Hematopoietic multipotent progenitor cell treated with erythropoietin and hydrocortisone succinate and interleukin-3 and kit ligand, for 8 days (in vitro differentiated cells): ENCODE measurements at places on chromosomes 16 and 17.

- no peak for DNase-seq
Observed at GRCh38 chr17:14048169-14048568, 21.1 kb upstream of the COX10 start.

GRCh38 chr16:79613009-79613408 lies 12.5 kb upstream of the MAF start:
- DNase-seq, result no peak

GRCh38 chr16:75065149-75065505 lies 51.5 kb downstream of the LDHD start:
- DNase-seq, result peak; percentile 86

DNA sequence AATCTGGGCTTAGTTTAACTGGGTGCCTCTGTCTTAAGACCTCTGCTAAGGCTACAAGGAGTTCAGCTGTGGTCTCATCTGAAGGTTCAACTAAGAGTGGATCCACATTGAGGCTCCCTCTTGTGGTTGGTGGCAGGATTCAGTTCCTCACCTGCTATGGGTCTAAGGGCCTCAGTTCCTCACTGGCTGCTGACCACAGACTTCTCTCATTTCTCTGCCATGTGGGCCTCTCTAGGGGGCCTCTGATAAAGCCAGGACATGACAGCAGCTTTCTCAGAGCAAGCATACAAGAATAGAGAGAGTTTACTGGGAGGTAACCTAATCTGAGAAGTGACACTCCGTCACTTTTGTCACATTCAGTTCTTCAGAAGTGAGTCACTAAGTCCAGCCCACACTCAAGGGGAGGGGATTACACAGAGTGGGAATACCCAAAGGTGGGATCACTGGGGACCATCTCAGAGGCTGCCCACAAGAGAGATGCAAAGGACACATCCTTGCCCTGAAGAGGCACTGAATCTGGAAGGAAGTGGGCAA lies 19.2 kb upstream of the ABAT start:
- peak; percentile 57 for DNase-seq

GRCh38 chr16:85664580-85665372 lies 24.0 kb downstream of the GINS2 start:
- no peak for DNase-seq

DNA sequence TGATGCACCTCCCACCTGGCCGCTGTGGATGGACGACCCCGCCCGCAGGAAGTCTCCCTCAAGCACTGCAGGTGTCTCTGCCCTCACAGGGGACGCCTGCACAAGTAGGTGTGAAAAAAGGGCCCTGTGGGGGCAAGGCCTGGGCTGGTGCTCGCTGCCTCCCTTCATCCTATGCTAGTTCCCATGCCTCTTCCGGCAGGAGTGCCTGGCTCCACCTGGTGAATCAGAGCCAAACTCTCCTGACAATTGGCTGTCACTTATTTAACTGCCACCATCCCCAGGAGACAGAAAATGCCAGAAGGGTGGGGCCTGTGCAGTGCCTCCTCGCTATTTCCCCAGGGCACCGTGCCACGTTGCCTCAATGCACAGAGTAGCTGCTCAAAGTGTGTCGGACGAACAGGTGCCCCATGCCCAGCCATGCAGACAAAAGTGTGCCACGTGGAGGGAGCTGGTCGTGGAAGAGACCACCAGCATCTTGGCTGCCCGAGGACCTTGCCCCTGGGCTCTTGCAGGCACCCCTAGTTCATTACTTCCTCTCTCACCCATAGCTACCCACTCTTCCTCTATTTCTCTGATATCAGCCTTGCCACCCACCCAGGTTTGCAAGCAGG lies 170.7 kb downstream of the SEC14L1 start:
- DNase-seq, result no peak

- DNase-seq, result no peak
Observed at GRCh38 chr17:3049705-3050295, 13.6 kb downstream of the OR1D5 start.

- DNase-seq, result no peak
Observed at GRCh38 chr16:50201787-50202186, 48.7 kb downstream of the TENT4B start.

GRCh38 chr16:25012525-25012991 lies 2.6 kb downstream of the ARHGAP17 start:
- DNase-seq, result no peak

- DNase-seq, result no peak
Observed at GRCh38 chr16:63037761-63038396, 1001.6 kb upstream of the CDH8 start.

- DNase-seq, result no peak
Observed at GRCh38 chr17:74128456-74129211, 74.8 kb upstream of the RPL38 start.

DNA sequence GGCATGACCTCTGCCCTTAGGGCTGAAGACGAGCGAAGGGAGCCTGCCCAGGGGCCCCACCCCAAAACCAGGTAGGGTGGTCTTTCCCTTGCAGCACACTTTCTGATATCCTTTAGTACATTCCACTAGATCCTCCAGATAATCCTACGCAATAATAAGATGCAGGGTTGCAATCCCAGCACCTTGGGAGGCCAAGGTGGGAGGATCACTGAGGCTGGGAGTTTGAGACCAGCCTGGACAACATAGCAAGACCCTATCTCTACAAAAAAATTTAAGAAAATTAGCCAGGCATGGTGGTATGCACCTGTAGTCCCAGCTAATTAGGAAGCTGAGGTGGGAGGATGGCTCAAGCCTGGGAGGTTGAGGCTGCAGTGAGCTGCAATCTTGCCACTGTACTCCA lies 34.9 kb upstream of the MLKL start:
- DNase-seq, result no peak

- DNase-seq, result no peak
Observed at GRCh38 chr17:282000-282911, 70.4 kb downstream of the RPH3AL start.

GRCh38 chr17:48388955-48389743 lies 40.9 kb downstream of the SKAP1 start:
- no peak for DNase-seq

GRCh38 chr17:79793924-79794304 lies 3.0 kb downstream of the CBX8 start:
- DNase-seq, result no peak

DNA sequence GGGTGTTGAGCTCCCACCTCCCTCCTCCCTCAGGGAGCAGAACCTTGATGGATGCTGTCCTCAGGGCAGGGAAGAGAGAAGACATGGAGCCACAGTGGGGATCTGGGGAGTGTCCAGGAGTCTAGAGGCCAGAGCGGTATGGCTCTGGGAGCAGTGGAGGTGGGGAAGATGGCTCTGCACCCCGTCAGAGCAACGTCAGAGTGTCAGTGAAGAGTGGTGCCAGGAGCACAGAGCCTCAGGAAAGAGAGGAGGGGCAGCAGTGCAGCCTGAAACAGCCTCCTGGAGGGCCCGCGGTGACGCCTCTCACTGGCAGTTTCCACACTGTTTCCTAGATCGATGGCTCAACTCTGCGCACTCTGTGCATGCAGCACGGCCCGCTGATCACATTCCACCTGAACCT lies 23.2 kb upstream of the SLC5A11 start:
- DNase-seq, result no peak

DNA sequence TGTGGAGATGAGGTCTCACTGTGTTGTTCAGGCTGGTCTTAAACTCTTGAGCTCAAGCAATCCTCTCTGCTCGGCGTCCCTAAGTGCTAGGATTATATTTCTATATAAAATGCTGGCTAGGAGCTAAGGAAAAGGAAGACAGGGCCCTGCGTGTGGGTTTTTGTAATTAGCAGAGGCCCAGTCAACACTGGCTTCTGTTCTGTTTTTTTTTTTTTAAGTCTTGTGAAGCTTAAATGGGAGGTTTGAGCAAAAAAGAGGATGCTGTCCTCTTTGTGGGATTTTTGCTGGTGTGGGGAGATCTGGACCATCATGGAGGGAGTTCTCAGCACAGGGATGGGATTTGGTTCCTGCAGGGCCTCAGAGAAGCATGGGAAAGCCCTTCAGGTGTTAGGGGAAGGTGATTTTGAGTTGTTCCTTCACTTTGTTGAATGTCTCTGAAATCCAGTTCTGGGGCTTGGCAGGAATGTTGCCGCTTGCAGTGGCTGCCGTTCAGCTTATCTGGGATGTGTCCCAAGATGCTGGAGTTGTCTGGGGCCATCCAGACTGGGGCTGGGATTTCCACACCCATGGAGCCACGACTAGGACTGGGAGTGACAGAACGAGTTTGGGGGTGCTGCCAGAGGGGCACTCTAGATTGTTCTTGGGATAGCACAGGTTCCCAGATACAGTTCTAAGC lies 4.2 kb downstream of the PYCARD start:
- DNase-seq, result no peak

DNA sequence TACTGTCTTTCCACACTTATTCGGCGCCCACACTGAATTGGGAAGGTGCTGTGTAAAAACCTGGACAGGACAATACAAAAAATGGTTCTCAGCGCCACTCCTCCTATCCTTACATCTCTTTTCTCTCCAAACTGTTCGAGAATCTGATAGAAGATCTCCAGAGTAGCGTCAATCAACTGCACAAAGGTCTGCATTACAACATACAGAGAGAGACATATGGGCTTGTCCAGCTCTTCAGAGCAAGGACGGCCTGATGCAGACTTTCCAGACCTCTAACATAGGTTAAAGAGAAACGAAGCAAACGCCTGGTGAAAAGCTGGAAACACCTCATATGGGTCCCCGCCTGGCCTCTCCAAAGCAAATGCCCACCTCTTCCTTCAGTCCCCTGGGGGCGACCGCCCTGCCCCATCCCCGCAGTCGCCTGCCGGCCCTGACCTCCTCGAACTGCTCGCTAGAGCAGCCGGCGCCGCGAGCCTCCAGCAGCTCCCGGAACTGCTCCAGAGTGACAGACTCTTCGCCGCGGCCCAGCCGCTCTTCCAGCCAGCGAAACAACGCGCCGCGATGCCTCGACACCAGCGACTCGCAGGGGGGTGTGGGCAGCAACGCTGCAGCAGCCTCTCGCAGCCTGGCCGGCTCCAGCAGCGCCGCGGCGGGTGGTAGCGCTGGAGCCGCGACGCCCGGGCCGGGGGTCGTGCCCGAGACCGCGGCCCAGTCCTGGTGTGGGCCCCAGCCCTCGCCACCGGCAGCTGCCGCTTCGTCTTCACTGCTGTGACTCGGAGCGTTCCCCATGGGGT lies 526 bp downstream of the ZZEF1 start:
- DNase-seq, result no peak

- DNase-seq, result no peak
Observed at GRCh38 chr17:12859520-12859919, 70.2 kb downstream of the ARHGAP44 start.

- peak; percentile 64 for DNase-seq
Observed at GRCh38 chr17:61461967-61462718, 9.9 kb downstream of the TBX4 start.

DNA sequence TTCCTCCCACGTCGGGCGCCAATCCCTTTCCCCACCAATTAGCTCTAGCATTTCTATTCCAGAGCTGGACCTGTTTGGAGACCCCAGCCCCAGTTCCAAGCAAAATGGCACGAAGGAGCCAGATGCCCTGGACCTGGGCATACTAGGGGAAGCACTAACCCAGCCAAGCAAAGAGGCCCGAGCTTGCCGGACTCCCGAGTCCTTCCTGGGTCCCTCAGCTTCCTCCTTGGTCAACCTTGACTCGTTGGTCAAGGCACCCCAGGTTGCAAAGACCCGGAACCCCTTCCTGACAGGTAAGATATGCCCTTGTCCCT lies 5.6 kb upstream of the SPATA20 start:
- no peak for DNase-seq
